RPMI7951 (cell line): ENCODE measurements at places on chromosomes 12 and 14. TPM values are rescaled to one million over a fixed set of nuclear protein-coding genes. Genes with fewer than 3 reads are reported as not detected.

Gene TECPR2
- 5.0 TPM in 2 replicates for total RNA-seq

Gene PRIMA1
- total RNA-seq, result 0.20 and 0.24 TPM in 2 replicates

Gene PLEKHG7
- total RNA-seq, result not detected in 2 replicates

Gene REP15
- total RNA-seq, result 1.4 and 1.6 TPM in 2 replicates

Gene SOS2
- 19.3 and 21.6 TPM in 2 replicates for total RNA-seq

Gene TMBIM6
- 653 and 692 TPM in 2 replicates for total RNA-seq

Gene IFNG-AS1
- not detected in 2 replicates for total RNA-seq

Gene C1QL4
- total RNA-seq, result 1.7 and 3.3 TPM in 2 replicates

Gene INHBC
- not detected in 2 replicates for total RNA-seq

Gene DAO
- total RNA-seq, result not detected in 2 replicates

- DNase-seq, result no peak
These were observed 42.5 kb downstream of the PKP2 start for GRCh38 chr12:32854097-32854496.

DNA sequence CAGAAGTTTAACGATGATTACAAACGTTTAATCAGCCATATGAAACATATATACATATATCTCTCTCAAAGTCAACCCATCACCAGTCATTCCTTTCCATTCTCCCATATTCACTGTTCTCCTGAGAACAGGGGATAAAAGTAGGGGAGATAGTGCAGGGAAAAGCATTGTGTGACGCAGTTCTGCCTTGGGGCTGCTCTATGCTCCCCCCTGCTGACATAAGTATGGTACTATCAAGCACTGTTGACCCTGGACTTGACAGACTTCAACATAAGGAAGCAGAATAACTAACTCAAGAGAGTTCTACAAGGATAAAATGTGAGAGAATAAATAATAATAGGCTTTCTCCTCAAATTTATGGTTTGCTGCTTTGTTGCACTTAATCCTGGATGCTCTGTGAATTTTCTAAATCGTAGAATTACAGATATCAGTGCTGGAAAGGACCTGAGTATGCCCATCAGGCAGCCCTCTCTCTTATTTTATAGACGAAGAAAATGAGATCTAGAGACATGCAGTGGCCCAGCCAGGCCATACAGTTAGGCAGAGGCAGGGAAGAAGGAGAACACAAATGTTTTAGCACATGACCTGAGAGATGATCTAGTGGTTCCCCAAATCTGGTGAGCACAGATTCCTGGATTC is 87.2 kb downstream of the SCN8A start:
- peak; percentile 56 for DNase-seq

GRCh38 chr12:53064613-53065436 is 14.4 kb downstream of the SPRYD3 start:
- no peak for DNase-seq

DNA sequence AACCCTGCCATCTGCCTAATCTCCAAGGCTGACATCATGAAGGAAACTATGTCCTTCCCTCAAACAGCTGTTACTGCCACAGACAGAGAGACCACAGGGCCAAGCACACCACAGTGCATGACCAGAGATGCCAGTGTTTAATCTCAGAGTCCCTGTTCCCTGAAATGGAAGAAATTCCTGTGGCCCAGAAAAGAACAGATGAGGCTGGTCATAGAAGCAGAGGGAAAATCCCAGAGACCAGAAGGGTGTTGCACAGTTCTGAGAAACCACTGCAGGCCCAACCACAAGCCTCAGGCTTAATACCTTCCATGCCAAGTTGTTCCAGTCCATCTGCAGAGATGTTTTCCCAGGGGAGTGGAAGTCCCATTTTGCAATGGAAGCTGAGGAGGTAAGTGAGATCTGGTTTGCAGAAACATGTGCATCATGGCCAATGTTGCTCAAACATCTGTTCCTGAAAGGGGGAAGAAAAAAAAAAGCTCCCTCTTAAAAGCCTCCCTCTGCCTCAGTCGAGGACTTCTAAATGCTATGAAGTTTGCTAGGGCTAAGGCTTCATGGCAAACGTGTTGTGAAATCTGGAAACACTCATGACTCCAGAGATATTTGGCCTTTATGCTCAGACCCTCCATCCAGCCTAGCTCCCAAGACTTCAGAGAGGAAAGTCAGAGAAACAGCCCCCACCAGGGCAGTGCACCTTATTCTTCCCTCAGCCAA is 98.6 kb downstream of the SCARB1 start:
- peak; percentile 100 for DNase-seq

GRCh38 chr12:62731055-62731820 is 203.7 kb downstream of the PPM1H start:
- peak; percentile 75 for DNase-seq

GRCh38 chr14:96627811-96628775 is 125.9 kb downstream of the PAPOLA start:
- no peak for DNase-seq

DNA sequence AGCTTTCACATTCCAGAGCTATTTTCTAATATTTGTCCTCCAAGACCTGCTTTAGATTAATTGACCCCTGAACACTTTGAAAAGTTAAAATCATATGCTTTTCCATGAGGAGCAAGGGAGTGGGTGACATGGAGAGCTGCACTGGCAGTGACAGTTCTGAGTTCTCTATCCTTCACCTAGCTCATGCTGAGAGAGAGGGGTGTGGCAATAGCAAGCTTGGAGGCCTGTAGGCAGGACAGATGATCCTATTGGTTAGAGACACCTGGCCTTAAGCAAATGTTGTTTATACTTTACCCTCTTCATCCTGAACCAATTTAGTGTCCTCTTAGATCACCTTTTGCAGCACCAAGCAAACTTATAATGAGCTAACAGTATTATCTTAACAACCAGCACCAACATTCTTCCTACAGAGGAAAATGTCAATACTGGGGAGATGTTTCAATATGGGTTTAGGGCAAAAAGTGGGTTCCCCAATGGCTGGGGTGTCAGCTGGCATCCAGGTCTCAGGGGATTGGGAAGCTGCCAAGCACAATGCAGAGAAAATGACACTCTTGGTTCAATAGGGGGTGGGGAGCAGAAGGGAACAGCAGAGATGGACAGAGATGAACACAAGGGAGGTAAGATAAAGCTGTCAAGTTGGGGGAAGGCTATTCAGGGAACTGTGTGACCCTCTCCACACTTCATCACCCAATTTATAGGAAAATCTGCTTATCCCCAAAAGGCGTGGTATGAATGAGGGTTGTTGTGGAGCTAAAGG is 37.0 kb upstream of the PPM1H start:
- DNase-seq, result no peak

- DNase-seq, result no peak
These were observed 113.1 kb upstream of the TMCC3 start for GRCh38 chr12:94763462-94763861.

GRCh38 chr12:110289711-110290078 is 8.6 kb downstream of the ATP2A2 start:
- no peak for DNase-seq

DNA sequence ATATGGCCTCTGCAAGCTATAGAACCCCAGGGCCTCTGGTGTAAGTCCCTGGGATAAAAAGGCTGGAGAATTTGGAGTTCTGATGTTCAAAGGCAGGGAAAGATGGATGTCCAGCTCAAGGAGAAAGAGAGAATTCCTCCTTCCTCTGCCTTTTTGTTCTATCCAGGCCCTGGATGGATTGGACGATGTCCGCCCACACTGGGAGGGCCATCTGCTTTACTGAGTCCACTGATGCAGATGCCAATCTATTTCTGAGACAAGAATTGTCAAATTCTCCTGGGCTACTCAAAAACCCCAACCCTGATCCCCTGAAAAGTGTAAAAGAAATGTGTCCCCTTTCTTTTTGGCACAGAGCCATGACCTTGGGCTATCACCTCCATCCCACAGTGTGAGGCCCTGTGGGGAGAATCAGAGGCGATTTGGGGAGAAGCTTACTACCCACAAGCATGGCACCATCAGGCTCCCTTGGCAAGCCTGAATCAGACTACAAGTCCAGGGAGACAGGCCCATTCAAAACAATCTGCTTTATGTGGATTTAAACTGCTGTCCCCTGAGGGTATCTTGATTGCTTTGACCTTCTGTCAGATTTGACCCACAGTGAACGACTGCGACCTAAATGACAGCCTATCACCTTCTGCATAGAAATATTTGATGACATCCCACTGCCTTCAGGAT is 334.0 kb downstream of the NUAK1 start:
- DNase-seq, result no peak

- no peak for DNase-seq
These were observed 45.6 kb upstream of the EGLN3 start for GRCh38 chr14:33996462-33996861.

- no peak for DNase-seq
These were observed 27.3 kb downstream of the LLPH start for GRCh38 chr12:66103016-66103913.

- no peak for DNase-seq
These were observed 877.8 kb upstream of the ATXN7L3B start for GRCh38 chr12:73659802-73660201.

GRCh38 chr14:65993996-65994395 is 492.2 kb upstream of the CCDC196 start:
- no peak for DNase-seq

DNA sequence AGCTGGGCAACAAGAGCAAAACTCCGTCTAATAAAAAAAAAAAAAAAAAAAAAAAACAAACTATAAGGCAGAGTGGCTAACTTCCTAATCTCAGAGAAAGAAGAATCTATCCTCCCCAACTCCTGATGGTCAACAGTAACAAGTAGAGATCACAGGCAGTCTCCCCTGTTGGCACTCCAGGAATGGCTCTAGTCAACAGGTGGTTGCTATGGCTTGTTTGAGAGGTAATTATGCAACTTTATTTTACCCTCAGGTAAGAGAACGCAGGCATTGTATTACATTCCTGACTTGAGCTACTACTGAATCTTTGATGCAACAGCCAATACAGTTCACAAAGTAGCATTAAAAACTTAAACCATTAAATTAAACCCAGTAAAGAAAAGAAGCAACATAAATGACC is 180.3 kb downstream of the DICER1 start:
- no peak for DNase-seq

DNA sequence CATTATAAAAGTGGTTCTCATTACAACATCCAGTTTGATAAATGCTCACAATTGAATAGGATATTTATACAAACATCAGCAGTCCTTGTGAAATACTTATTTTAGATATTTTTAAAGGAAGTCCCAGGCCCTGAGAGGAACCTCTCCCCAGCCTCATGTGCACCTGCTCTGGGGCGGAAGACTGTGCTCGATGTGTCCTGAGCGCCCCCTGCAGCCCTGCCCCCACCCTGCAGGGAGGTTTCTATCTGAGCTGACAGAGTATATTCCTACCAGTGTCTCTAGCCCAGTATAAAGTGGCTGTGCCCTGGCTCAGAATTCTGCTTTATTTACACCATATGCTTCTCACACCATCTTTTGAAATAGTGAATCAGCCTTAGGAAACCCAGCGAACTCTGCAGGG is 1349.1 kb downstream of the TMEM121 start:
- DNase-seq, result no peak

- no peak for DNase-seq
These were observed 201.6 kb downstream of the PAX9 start for GRCh38 chr14:36863271-36863670.

DNA sequence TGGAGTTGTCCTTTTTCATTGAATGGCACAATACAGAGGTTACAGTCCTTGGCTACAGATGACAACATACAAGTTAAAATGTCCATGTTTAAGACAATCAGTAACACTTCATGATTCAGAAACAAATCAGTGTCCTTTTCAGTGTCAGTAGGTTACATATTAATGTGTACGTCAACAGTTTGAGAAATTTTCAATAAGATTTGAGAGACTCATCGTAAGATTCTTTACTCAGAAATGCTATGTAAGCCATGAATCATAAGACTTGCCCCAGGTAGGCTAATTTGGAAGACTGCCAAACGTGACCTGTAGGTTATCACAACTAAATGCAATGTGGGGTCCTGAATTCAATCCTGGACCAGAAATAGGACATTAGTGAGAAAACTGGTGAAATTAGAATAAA is 3.5 kb downstream of the RDH12 start:
- no peak for DNase-seq

DNA sequence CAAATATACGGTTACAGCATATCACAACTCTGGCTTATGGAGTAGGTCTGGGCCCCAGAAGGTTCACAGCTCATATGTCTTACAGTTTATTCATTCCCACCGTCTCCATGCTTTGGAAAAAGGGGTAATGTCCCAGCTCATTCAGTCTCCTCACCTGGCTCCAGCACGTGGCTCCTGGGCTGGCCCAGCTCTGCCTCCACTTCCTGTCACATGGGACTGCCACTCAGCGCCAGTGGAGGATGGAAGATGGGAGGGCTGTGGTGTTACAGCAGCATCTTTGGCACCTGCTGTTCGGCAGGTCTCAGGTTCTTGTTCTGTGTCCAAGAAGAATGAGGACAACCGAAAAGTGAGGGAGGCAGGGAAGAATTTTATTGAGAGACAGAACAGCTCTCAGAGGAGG is 216.3 kb upstream of the ATXN7L3B start:
- no peak for DNase-seq

- DNase-seq, result no peak
These were observed 458.8 kb downstream of the TMEM117 start for GRCh38 chr12:44294649-44295048.

- no peak for DNase-seq
These were observed 7.6 kb upstream of the CCDC184 start for GRCh38 chr12:48175613-48176416.

GRCh38 chr12:68267892-68268396 is 14.5 kb upstream of the IL22 start:
- no peak for DNase-seq

- DNase-seq, result no peak
These were observed 18.3 kb upstream of the TXNRD1 start for GRCh38 chr12:104197264-104197663.

DNA sequence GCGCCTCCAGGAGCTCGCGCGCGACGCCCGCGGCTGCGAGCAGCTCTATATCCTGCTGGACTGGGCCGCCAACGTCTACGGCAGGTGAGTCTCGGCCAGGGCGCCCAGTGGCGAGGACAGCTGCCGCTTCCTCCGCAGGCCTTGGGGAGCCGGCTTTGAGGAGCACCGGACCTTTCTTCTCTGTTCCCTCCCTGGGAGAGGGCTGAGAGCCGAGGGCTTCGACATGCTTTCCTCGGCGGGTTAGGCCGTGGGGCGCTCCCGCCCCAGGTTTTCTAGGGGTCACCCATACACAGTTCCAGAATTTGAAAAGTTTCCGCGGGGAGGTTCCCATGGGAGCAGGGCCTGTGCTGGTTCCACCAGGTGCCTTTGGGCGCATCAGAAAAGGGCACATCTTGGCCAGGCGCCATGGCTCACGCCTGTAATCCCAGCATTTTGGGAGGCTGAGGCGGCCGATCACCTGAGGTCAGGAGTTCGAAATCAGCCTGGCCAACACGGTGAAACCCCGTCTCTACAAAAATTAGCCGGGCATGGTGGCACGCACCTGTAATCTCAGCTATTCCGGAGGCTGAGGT is 8.2 kb downstream of the EXOC3L4 start:
- DNase-seq, result no peak

GRCh38 chr12:93135286-93136239 is 206.5 kb upstream of the EEA1 start:
- DNase-seq, result no peak

GRCh38 chr12:108505129-108505528 is 9.9 kb upstream of the FICD start:
- DNase-seq, result peak; percentile 16

- DNase-seq, result peak; percentile 66
These were observed 191.4 kb upstream of the BCL2L14 start for GRCh38 chr12:11879306-11879705.
